ENCODE measurements at places on chromosomes 12 and 14.

- DNase-seq, result no peak
These were observed 559.9 kb downstream of the TRHDE start for GRCh38 chr12:72832024-72832423.

DNA sequence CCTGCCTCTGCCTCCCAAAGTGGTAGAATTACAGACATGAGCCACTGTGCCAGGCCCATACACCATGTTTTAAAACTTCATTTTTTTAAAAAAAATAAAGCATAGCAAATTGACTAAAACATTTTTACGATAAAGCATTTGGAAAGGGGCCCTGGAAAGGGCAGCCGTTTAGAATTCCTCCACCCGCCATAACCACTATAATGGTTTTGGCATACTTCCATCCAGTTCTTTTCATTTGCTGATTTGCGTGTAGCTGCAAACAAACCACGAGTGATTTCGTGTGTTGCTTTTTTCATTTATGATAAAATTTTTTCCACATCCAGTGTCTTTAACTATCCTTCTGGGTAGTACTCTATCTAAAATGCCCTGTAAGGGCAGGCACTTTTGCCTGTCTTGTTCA is 91.8 kb upstream of the RIN3 start:
- no peak for DNase-seq

GRCh38 chr12:54017027-54017788 is 8.4 kb downstream of the HOXC8 start:
- DNase-seq, result no peak

- no peak for DNase-seq
These were observed 205.8 kb downstream of the SPTSSA start for GRCh38 chr14:34256223-34256622.

DNA sequence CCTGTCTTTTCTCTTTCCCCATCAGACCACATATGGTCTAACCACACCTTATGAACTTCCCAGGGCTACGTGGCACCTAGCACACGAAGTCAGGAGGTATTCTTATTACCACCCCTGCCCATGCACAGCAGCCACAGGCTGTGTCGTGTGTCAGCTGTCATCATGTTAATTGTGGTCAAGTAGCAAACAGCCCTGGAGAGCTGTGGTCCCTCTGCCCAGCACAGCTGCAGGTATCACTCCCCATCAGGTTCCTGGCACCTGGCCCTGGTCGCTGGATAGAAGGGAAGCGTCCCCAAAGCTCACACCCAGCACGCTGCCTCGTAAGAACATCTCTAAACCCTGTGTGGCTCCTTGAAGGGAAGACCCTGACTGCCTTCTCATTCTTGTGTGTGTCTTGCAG is 45.4 kb downstream of the CLMN start:
- no peak for DNase-seq

GRCh38 chr12:52821826-52822660 is 8.1 kb upstream of the KRT4 start:
- no peak for DNase-seq

GRCh38 chr14:60212503-60213371 is 36.3 kb upstream of the PPM1A start:
- no peak for DNase-seq

DNA sequence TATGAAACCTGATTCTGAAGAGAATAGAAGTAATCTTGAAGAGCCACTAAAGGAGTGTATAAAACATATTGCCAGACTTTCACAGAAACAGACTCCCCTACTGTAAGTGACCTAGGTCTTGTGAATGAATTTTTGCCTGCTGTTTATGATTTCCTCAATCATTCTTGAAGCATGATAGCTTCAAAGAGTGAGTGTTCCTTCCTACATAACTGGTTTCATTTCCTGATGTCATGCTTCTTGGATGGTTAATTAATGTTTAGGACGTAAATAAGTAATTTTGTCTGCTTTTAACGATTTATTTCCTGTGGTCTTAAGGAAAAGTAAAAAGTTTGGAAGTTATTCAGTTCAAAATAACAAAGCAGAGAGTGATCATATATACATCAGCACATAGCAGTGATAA is 129.8 kb downstream of the PIK3C2G start:
- no peak for DNase-seq

DNA sequence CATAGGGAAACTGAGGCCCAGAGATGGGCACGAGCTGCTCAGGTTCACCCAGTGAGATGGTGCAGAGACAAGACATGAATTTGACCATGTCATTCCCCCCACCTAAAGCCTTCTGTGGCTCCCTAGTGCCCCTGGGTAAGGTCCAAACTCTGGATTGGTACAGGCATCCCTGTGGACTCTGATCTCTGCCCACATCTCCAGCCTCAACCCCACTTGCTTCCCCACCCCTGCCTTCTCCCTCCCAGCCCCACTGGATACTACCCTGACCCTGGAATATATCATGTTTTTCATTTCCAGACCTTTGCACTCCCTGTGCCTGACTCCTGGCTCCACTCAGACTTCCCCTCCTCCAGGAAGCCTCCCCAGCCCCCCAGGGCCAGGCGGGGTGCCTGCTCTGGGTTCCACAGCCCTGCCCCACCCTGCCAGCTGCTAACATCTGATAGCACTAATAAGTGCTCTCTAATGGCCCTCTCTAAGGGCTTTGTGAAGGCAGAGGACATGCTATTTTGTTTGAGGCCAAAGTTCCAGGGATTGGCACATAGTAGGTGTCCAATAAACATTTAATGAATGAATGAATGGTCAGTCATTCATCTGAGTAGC is 1.1 kb upstream of the SDSL start:
- no peak for DNase-seq

- no peak for DNase-seq
These were observed 1.1 kb upstream of the ZFYVE1 start for GRCh38 chr14:73027984-73028383.

GRCh38 chr12:25781232-25781631 is 177.2 kb upstream of the RASSF8 start:
- no peak for DNase-seq

- no peak for DNase-seq
These were observed 1782.7 kb upstream of the SEL1L start for GRCh38 chr14:83316356-83316755.

GRCh38 chr14:81831128-81831820 is 297.6 kb upstream of the SEL1L start:
- DNase-seq, result no peak

DNA sequence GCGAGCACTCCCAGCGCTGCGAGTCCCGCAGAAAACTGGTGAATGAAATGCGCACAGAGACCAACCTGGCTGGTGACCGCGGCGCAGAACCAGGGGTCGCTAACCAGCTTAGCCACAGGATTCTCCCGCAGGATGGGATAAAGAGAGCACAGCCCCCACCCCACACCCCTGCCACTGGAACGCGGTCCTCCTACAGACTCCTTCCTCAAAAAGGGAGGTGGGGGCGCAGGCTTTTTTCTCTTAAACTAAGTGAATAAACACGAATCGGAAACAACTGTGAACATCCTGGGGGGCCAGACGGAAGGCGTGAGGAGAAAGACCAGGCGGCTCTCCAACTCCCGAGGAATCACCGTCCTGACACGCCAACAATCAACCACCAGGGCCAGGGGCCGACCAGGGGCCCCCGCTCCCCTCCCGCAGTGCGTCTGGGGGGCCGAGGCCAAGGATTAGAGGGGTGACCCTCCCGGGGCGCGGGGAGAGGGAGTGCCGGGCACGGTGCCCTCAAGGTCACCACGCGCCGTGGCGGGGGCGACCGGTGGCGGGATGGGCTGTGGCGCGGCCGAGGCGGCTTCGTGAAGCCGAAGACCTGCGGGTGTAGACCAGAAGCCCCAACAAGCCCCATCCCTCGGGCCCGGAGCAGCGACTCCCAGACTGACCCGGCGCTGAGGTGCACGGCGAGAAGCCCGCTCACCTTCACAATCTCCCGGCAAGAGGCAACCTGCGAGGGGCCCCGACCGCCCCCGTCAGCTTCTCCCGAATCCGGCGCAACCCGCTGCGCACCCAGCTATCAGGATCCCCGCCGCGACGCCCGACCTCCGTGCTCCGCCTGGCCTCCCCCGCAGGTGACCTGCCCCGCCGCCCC is 704 bp downstream of the ATP2B1 start:
- peak; percentile 58 for DNase-seq

DNA sequence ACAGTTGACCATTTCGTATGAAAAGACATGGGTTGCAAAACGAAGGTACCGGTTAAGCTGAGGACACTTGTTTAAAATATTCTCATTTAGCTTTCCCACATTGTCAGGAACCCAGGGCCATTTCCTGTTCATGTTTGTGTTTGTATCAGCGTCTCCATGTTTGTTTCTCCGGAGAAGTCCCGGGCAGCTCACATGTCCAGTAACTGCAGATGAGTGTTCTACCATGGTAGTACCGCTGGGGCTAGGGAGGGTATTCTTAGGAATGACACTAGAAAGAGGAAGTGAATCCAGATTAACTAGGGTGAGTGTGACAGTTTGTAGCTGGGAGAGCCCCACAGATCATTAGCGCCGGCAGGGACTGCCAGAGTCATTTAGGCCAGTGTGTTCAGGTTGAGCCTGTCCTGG is 50.0 kb upstream of the EVL start:
- no peak for DNase-seq

GRCh38 chr12:58502841-58503240 is 417.5 kb downstream of the LRIG3 start:
- peak; percentile 61 for DNase-seq

DNA sequence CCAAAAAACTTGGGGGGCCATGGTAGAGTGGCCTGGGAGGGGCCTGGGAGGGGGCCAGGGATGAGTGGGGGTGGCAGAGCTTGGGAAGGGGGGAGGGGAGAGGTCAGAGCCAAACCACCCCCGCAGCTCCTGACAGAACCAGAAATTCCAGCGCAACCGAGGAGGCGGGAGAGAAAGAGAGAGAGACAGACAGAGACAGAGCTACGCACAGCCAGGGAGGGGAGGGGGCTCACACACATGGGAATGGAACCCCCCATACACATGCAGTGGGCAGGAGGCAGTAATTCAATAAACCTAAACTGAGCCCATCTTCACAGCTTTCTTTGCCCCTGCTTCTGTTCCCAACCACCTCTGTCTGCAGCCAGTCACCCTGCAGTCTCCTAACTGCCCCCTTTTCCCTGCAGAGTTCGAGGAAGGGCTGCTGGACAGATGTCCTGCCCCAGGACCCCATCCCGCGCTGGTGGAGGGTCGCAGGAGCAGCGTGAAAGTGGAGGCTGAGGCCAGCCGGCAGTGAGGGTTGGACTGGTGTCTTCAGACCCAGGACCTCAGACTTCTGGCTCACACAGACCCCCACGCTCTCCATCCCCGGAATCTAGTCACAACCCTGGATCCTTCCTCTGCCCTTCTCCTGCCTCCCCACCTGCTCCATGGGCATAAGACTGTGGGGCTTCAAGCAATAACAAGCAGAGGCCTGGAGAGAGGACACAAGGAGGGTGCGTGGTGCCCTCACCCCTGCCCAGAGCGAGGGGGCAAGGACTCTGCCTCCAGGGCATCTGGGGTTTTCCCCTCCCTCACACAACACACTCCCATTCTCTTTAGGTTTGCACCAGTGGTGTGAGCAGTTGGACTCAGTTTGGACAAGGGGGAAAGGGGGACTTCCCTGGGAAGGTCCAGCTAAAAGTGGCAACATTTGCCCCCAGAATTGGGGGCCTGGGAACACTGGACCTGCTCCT is 5.6 kb downstream of the NAB2 start:
- DNase-seq, result no peak

- no peak for DNase-seq
These were observed 29.5 kb upstream of the TMPO start for GRCh38 chr12:98485792-98486340.

- no peak for DNase-seq
These were observed 47.1 kb downstream of the CCDC60 start for GRCh38 chr12:119381471-119382235.

Data from NCI-H146 (cell line).